ENCODE measurements at places on chromosomes 4 and X.

GRCh38 chrX:63656871-63657580 lies 128.0 kb downstream of the ARHGEF9 start:
- DNase-seq = peak; percentile 7

- DNase-seq = no peak
Observed at GRCh38 chr4:173367946-173368345, 2.8 kb upstream of the SAP30 start.

- peak; percentile 31 for DNase-seq
Observed at GRCh38 chr4:104451573-104451972, 43.1 kb downstream of the CXXC4 start.

DNA sequence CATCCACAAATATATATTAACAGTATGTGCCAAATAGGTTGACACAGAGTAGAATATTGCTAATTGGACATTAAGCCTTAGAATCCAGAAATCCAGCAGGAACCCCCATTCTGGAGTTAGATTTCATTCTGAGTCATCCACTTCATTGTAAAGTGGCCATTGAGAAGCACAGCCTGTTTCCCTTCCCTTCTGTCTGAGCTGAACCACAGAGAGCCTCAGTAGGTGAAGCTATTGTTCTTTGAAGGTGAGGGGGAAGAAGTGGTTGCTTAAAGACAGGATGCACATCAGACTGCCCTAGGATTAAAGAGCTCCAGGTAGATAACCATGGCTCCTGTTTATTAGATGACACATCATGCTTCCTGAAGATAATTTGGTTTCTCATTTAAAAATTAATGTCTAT lies 30.6 kb upstream of the MCF2 start:
- DNase-seq = peak; percentile 56

- no peak for DNase-seq
Observed at GRCh38 chrX:13793897-13794296, 23.0 kb downstream of the GPM6B start.

All from mesendoderm (in vitro differentiated cells).